ENCODE measurements at places on chromosomes 2 and 18.

GRCh38 chr2:166419616-166419934, 43.8 kb upstream of the SCN9A start:
- no peaks in the 10 kb centered on the region for H3K27me3 ChIP-seq
- H3K27ac ChIP-seq, result no peak overlapping the region
- H3K36me3 ChIP-seq, result no peaks in the 10 kb centered on the region
- no peaks in the 10 kb centered on the region for H3K4me1 ChIP-seq
- DNase-seq, result no peak

DNA sequence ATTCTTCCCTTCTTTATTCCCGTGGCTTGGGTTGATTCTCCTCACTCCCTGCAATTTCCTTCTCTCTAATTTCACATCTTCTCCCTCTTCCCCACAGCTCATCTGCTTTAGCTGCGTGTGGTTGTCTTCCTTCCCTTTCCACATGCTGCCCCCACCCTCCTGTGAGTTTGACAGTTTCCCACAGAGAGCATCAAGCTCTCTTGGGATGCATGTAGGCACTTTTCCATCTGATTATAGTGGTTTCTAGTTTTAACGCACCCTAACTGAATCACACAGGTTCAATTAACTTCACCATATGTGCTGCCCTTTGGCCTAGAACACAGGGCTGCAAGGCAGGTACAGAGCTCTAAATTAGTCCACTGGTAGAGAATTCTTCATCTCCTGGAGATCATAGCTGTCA, 110.5 kb downstream of the TACR1 start:
- peaks cover 4% of the 10 kb centered on the region for H3K27me3 ChIP-seq
- H3K4me3 ChIP-seq, result no peak overlapping the region

DNA sequence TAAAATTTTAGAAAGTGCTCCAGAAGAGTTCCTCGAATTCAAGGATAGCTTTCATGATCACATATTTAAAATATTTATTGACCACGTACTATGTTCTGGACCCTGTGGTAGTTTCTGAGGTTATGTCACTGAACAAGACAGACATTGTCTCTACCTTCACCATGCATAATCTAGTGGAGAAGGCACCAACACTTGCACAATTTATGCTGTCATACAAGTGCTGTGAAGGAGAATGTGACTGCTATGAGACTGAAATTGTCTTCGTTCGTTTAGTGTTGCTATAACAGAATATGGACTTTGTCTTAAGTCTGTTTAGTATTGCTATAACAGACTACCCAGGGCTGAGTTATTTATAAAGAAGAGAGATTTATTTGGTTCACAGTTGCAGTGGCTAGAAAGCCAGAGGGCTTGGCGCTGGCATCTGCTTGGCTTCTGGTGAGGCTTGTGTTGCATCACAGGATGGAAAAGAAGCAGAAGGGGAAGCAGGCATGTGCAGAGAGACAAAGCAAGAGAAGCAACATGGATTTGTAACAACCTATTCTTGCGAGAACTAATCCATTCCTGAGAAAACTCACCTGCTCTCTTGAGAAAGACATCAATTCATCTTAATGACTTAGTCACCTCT, 50.0 kb upstream of the RFX8 start:
- no peaks in the 10 kb centered on the region for H3K36me3 ChIP-seq
- H3K27me3 ChIP-seq, result peaks cover 4% of the 10 kb centered on the region
- no peak overlapping the region for H3K27ac ChIP-seq
- no peak overlapping the region for H3K4me3 ChIP-seq
- DNase-seq, result no peak

DNA sequence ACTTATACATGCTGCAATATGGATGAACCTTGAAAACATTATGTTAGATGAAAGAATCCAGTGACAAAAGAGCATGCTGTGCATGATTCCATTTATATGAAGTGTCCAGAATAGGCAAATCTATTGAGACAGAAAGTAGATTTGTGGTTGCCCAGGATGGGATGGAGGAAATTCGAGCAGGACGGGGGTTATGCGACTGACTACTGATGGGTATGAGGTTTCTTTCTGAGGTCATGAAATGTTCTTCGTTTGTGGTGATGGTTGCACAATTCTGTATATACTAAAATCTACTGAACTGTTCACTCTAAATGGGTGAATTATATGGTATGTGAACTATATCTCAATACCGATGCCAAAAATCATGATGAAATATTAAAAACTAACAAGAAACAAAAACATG, 18.9 kb upstream of the MTERF4 start:
- no peaks in the 10 kb centered on the region for H3K27me3 ChIP-seq
- H3K27ac ChIP-seq, result no peak overlapping the region
- H3K36me3 ChIP-seq, result peaks cover 40% of the 10 kb centered on the region
- DNase-seq, result no peak

GRCh38 chr2:191226196-191226595, 19.0 kb upstream of the MYO1B start:
- peaks cover 4% of the 10 kb centered on the region for H3K4me1 ChIP-seq
- H3K36me3 ChIP-seq, result no peaks in the 10 kb centered on the region
- DNase-seq, result no peak
- peaks cover 3% of the 10 kb centered on the region for H3K27me3 ChIP-seq
- H3K4me3 ChIP-seq, result no peak overlapping the region

DNA sequence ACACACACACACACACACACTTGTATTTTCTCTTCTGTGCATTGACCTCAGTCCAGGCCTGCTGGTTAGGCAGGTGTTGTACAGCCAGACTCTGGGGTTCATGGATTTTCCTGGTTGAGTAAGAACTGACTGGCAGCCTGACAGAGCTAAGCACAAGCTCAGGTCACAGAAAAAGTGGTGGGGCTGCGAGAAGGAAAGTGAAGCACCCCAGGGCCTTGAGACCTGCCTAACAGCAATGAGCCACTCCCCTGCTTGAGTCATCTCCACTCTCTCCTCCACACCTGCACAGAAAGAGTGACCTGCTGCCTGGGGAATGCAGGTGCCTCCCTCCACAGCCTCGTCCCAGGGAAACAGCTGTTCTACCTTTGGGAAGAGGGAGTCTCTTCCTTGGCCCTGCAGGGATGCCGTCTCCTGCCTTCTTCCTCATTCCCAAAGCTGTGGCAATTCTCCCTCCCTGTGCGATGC, 91.4 kb upstream of the LGALSL start:
- no peak for DNase-seq
- H3K36me3 ChIP-seq, result no peaks in the 10 kb centered on the region
- H3K27me3 ChIP-seq, result peaks cover 10% of the 10 kb centered on the region
- no peak overlapping the region for H3K4me3 ChIP-seq
- H3K4me1 ChIP-seq, result peaks cover 9% of the 10 kb centered on the region
- H3K27ac ChIP-seq, result no peak overlapping the region

- no peak overlapping the region for H3K4me3 ChIP-seq
- peaks cover 15% of the 10 kb centered on the region for H3K4me1 ChIP-seq
- H3K27me3 ChIP-seq, result peaks cover 12% of the 10 kb centered on the region
- no peak overlapping the region for H3K27ac ChIP-seq
- H3K36me3 ChIP-seq, result no peaks in the 10 kb centered on the region
These were observed 66.0 kb upstream of the ITGB6 start for GRCh38 chr2:160266037-160266551.

DNA sequence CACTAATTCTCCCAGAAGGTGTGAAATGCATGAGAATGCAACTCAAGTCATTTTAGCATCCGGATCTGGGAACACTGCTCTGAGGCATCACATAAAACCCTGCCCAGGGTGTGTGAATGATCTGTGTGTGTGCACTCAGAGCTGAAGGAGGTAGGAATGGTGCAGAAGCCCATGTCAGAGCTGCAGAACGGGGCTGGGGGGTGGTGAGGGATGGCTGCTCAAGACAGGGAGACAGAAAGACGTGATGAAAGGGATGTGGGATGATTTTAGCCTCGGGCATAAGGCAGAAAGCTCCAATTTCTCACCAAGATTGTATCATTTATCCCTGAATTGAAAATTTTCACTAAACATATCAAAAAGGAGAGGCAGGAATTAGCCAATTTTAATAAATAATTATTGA, 369.1 kb downstream of the EIPR1 start:
- no peak overlapping the region for H3K27ac ChIP-seq
- H3K36me3 ChIP-seq, result peaks cover 4% of the 10 kb centered on the region
- H3K4me3 ChIP-seq, result no peak overlapping the region
- no peak for DNase-seq
- H3K27me3 ChIP-seq, result peaks cover 17% of the 10 kb centered on the region
- H3K4me1 ChIP-seq, result no peaks in the 10 kb centered on the region

DNA sequence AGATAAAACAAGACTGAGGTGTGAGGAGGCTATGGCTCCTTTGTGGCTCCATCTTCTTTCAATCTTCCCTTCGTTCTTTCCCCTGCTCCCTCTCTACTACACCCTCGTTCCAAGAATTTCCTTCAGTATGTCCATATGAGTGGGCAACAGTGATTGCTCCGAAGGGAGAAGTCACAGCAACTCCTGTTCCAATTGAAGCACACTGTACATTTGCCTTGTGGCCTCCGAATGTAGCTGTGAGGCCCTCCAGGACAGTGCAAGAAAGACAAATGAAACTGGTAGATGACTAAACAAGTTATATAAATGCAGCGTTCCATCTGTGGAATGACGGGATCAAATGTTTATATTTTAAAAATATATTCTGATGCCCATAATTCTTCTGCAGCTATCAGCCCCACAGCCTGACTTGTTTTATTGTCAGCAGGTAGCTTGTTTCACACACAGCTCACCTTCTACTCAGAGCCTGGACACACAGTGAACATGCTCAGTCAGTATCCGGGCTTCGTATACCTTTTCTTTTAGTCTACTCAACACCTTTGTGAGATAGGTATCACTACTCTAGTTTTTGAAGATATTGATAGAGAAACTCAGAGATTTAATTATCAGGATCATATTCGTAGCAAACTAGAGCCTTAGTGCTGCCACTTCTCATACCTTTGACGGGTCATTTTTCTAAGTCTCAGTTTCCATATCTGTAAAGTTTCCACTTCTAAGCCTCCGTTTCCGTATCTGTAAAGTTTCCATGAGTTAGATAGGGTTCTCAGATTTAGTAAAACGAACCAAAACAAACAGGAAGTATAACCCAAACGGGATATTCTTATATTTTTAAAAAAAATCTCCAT, 216.7 kb upstream of the STON1 start:
- H3K4me1 ChIP-seq, result peaks cover 16% of the 10 kb centered on the region
- H3K27me3 ChIP-seq, result no peaks in the 10 kb centered on the region
- peak overlapping the region; percentile 96 for H3K27ac ChIP-seq

- no peaks in the 10 kb centered on the region for H3K4me1 ChIP-seq
- H3K36me3 ChIP-seq, result no peaks in the 10 kb centered on the region
- no peak for DNase-seq
- H3K4me3 ChIP-seq, result no peak overlapping the region
- no peaks in the 10 kb centered on the region for H3K27me3 ChIP-seq
These were observed 576.8 kb downstream of the METTL4 start for GRCh38 chr18:1994471-1994870.

GRCh38 chr2:99863236-99863902, 279.0 kb downstream of the AFF3 start:
- no peak for DNase-seq
- H3K27me3 ChIP-seq, result no peaks in the 10 kb centered on the region
- H3K27ac ChIP-seq, result no peak overlapping the region
- peaks cover 17% of the 10 kb centered on the region for H3K36me3 ChIP-seq
- peaks cover 33% of the 10 kb centered on the region for H3K4me1 ChIP-seq

DNA sequence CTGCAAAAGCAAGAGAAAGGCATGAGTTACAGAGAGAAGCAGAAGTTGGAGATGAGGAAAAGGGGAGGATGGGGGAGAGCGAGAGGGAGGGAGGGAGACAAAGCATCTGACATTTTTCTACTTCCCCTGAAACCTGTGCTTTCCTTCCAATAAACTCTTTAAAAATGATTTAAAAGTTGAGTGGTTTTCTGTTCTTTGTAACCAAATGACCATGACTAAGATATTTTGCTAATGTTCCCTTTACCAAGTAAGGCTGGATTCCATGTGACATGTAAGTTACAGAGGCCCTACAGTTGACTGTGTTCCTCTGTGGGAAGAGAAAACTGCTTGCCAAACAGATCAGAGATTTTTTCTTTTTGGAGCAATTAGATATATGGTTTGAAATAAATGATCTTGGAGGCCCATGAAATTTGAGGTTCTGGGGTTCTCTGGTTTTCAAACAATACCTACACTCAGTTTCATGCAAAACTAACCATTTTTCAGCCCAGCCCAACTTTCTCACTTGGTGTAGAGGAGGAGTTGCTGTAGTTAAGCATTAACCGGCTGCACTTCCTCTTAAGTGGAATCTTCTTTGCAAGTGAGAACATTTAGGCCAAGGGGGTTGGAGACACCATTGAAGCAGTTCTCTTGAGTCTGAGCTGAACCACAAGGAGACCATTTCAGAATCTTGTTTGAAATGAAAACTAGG, 34.5 kb downstream of the INSIG2 start:
- no peaks in the 10 kb centered on the region for H3K4me1 ChIP-seq
- H3K27ac ChIP-seq, result no peak overlapping the region
- DNase-seq, result no peak
- no peaks in the 10 kb centered on the region for H3K36me3 ChIP-seq

GRCh38 chr2:217835931-217836891, 166.6 kb downstream of the TNS1 start:
- peaks cover 14% of the 10 kb centered on the region for H3K27me3 ChIP-seq
- no peak overlapping the region for H3K4me3 ChIP-seq
- peaks cover 2% of the 10 kb centered on the region for H3K4me1 ChIP-seq
- no peak for DNase-seq
- no peaks in the 10 kb centered on the region for H3K36me3 ChIP-seq

DNA sequence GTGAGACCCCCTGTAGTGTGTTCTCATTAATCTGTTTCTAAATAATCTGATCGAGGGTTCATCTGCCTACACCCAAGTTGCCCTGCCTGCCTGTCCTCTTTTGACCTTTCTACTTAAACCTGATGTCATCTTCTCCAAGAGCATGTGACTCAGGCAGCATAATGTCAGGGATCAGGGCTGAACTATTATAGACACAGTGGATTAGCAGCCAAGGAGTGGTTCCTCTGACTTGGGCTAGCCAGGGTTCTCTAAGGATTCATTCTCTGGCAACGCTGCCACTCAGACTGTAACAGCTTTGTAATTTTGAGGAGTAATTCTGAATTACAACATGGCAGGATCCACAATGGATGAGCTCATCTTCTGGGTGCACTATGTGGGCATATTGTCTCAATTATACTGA, 124.0 kb downstream of the MDH1 start:
- H3K36me3 ChIP-seq, result no peaks in the 10 kb centered on the region
- peaks cover 8% of the 10 kb centered on the region for H3K27me3 ChIP-seq
- H3K4me3 ChIP-seq, result no peak overlapping the region

- peaks cover 2% of the 10 kb centered on the region for H3K36me3 ChIP-seq
- DNase-seq, result no peak
- peaks cover 3% of the 10 kb centered on the region for H3K27me3 ChIP-seq
- no peaks in the 10 kb centered on the region for H3K4me1 ChIP-seq
These were observed 87.8 kb upstream of the RBMS1 start for GRCh38 chr2:160581448-160581847.

Measured in memory B cell (primary cell).